AG20443 (cell line): ENCODE measurements at places on chromosomes 6 and 20.

- peak; percentile 87 for DNase-seq
These were observed 7.2 kb upstream of the FAM50B start for GRCh38 chr6:3841711-3842565.

DNA sequence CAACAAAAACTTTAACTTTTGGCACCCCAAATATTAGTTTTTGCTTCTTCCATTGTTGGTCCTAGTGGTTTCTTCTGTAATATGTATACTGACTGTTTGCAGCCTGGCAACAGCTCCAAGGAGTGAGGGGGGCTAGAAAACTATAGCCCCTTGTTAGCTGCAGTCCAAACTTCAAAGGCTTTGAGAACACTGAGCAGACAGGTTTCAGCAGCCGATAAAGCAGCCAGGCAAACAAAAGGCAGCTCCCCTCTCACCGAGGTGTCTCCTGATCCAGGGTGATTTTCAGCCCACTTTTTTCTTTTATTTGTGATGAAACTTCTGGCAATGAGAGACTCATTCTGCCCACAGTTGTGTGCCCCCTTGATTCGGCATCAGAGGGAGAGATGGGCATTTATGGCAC lies 80.7 kb downstream of the OLIG3 start:
- no peak for DNase-seq

GRCh38 chr6:80535914-80536565 lies 429.6 kb downstream of the BCKDHB start:
- no peak for DNase-seq

DNA sequence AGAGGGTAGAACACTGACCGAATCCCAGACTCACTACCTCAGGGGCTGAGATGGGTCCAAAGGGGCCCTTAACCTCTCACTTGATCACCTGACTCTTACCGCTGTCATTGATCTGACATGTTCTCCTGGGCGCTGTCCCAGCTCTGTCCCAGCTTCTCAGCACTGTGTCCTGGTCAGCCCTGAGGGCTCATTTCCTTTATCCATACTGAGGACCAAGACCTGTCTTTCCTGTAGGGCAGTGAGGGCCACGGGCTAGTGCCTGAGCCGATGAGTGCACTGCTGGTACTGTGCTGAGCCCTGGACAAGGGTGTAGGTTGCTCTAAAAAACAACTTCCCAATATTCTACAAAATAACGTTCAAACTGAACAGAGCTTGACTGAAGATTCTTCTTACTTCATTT lies 131.5 kb downstream of the MTHFD1L start:
- no peak for DNase-seq

GRCh38 chr6:111486921-111487320 lies 3.9 kb upstream of the REV3L start:
- DNase-seq, result no peak

GRCh38 chr20:14561741-14562221 lies 224.4 kb upstream of the FLRT3 start:
- DNase-seq, result peak; percentile 21

- no peak for DNase-seq
These were observed 11.6 kb upstream of the MTG2 start for GRCh38 chr20:62171245-62171644.

GRCh38 chr6:141035312-141036200 lies 1097.2 kb upstream of the GJE1 start:
- DNase-seq, result no peak

GRCh38 chr6:119147101-119148053 lies 68.9 kb upstream of the FAM184A start:
- peak; percentile 89 for DNase-seq

DNA sequence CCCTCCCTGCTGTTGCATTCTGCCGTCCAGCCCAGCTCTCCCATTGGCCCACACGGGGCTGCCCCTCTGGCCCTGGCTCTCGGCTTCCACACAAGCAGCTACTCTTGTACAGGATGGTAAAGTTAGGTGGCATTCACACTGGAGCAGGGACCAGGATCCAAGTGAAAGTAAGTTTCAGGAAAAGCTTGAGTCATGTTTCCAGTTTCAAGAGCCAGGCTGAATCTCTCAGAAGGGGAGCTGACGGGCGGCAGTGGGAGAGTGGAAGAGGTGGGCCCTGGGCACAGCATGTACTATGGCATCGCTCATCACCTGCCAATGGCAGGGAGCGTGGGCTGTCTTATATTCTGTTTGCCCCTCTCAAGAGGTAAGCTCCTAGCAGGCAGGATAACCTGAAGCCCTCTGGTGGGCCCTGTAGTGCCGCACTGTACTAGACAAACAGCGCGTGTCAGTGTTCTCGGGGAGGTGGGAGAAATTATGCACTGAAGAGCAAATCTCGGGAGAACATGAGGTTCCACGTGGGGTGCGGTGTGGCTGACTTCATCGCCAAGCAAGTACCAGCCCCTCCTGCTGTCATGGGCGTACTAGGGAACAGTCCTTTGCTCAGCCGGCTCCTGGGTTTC lies 241.5 kb downstream of the NRN1 start:
- DNase-seq, result no peak

GRCh38 chr6:123841067-123841896 lies 37.6 kb downstream of the NKAIN2 start:
- no peak for DNase-seq

GRCh38 chr6:113622254-113622653 lies 234.9 kb upstream of the MARCKS start:
- no peak for DNase-seq

DNA sequence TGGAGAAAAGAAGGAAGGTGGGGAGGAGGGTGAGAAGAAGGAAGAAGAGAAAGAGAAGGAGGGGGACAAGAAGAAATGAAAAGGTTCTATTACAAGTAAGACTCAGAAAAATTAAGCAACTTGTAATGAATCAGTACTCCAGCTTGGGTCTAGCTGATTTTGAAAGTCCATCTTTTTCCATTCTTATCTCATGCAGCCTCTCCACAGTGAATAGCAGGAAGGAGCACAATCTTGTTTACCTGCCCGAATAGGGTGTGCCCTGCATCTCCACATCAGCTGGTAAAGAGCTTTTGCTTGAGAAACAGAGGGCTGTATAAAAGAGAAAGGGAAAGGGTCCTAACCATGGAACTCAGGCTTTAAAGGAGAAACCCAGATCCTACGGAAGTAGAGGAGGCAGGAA lies 348.8 kb downstream of the TPBG start:
- no peak for DNase-seq

DNA sequence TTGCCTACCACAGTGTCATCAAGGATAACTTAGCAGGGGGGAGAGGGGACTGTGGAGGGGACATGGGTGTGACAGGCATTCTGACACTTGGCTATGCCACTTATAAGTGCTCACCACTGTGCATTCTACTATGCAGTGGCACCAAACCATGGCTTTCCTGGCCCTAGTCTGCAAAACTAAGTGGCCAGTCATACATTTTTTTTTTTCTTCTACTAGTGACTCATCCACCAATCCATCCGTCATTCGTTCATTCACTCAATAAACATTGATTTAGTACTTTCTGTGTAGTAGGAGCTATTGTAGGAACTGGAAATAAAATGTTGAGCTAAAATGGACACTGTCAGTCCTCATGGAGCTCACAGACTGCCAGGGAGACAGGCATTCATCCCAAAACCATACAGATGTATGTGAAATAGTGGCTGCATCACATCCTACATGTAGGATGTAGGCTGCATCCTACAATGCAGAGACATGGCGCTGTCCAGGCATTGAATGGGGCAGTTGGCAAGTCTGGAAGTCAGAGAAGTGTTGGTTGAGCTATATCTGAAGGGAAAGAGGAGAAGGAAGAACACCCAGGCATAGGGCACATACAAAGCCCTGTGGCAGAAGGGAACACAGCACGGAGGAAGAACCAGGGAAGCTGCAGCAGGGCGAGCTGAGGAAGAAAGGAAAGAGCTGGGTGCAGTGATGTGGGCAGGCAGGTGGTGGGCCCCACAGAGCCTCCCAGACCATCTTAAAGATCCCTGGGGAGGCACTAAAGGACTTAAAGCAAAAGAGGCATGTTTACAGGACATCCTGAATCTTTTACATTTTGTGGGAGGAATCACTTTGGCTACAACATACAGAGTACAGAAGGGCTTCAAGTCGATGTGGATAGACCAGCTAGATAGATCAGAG lies 224.4 kb downstream of the UST start:
- peak; percentile 50 for DNase-seq

DNA sequence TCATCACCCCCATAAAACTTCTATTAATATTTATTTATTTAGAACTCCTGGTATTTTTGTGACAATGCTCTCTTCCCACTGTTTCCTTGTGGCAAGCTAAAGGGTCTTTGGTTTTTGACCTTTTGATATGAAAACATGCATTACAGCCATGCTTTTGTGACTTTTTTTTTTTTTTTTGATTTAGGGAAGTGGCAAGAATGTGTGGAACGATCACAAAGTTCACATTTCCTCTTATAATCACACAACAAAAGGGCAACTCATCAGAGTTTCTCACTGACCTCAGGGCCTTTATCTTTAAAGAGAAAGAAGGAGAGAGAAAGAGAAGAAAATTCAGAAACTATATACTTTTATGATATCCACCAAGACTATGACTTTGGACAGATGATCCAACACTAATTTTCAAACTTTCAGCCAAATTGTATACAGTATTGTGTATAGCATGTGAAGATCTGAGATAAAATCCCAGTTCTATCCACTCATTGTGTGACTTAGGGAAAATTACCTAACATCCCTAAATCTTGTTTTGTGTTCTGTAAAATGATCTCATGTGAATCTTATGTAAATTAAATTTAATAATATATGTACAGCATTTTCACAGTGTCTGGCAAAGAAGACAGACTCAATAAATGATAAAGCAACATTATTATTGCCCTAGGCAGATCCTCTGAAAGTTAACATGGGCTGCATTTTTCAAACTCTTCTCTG lies 106.8 kb upstream of the MARCKS start:
- DNase-seq, result no peak

- peak; percentile 35 for DNase-seq
These were observed 57.1 kb downstream of the CDH22 start for GRCh38 chr20:46251211-46251673.
